Activated naive CD4-positive, alpha-beta T cell treated with Interleukin-2 at 50 U/mL for 16 hours (primary cell): ENCODE measurements at places on chromosomes 5 and 9.

DNA sequence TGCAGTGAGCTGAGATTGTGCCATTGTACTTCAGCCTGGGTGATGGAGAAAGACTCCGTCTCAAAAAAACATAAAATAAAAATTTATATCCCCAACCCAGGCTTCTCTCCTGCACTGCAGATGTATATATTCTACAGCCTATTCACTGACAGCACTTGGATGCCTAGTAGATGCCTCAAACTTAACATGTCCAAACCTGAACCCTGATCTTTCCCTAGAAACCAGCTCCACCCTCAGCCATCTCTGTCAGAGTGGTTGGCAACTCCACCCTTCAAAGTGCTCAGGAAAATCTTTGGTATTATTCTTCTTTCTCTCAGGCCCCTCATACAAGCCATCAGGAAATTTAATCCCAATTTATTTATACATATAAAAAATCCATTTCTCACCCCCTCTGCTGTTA lies 36.9 kb upstream of the TXN start:
- DNase-seq: no peak

DNA sequence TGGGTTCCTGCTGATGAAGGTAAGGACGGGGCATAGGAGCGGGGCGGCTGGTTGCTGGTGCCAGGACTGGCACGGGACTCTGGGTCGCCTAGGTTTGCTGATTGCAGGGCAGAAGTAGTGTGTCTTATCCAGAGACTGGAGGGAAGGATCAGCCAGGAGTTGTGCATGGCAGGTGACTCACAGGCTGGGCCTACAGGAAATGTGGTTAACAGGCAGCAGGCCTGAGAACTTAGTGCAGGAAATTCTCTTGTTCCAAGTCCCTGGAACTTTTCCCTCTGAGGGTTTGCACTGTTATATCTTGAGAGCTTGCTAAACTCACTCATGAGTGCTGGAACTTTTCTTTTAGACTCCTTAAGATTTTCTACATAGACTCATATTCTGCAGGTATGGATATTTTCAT lies 95.1 kb downstream of the ANXA2R start:
- no peak for DNase-seq

DNA sequence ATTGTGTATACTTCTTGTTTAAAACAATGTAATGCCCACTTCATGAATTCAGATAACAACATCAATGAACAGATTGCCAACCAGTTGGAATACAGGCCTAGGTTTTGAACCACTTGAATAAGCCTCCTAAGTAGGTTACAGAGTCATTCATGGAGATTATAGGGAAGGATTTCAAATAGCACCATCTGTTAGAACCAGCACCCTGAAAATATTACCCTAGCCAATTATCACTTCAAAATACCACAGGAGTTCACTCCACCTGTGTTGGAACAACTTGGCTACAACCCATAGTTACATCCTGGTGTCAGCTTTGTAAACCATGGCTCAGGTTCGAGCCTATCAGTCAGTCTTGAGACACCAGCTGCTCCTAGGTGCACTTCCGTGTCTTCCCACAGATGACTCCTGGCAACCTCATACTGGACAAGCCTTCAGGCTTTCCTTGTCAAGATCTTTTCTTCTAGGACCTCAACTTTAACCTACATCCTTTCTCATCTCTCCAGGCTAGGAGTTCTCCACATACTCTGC lies 350.0 kb downstream of the DEPDC1B start:
- DNase-seq: no peak

DNA sequence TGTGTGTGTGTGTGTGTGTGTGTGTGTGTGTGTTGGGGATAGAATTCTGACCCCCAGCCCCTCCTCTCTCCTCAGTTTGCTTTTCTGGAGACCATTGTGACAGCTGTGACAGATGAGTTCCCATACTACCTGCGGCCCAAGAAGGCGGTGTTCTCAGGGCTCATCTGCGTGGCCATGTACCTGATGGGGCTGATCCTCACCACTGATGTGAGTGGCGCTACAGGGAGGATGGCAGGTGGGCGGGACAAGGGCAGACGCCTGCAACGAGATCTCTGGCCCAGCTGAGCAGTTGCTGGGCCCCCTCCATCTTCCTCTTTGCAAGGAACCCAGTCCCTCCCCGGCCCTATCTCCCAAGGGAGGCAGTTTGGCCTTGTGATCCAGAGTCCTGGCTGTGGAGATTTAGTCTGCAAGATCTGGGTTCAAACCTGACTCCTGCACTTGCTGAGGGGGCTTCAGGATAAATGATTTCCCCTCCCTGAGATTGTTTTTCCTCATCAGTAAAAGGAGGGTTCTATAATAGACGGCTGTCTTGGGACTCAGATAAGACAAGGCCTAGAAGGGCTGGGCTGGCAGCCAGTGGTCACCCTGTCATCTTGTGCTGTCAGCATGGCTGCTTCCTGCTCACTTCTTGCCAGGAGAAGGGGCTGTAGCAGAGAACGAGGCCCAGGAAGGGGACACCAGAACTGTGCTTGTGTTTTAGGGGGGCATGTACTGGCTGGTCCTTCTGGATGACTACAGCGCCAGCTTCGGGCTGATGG lies 14.1 kb downstream of the SLC6A7 start:
- DNase-seq: no peak

- DNase-seq: no peak
Observed at GRCh38 chr9:130254747-130255630, 10.6 kb upstream of the HMCN2 start.

GRCh38 chr9:134959126-134959970 lies 41.6 kb upstream of the FCN1 start:
- DNase-seq: no peak

- no peak for DNase-seq
Observed at GRCh38 chr9:123343443-123344191, 12.4 kb upstream of the CRB2 start.

DNA sequence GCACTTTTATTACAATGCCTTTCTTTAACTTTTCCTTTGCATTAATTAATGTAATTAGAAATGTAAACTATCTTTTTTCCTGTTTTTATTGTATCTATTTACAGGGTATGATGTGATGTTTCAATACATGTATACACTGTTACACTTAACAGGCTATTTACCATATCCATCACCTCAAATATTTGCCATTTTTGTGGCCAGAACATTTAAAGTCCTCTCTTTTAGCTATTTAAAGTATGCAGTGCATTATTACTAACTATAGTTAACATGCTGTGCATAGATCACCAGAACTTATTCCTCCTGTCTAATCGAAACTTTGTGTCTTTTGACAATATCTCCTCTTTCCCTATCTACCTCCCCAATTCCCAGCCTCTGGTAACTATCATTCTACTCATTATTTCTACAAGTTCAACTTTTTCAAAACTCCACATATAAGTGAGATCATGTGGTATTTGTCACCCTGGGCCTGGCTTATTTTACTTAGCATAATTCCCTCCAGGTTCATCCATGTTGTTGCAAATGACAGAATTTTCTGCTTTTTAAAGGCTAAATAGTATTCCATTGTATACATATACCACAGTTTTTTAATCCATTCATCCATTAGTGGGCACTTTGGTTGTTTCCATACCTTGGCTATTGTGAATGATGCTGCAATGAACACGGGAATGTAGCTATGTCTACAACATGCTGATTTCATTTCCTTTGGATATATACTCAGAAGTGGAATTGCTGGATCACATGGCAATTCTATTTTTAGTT lies 32.8 kb downstream of the OR2K2 start:
- no peak for DNase-seq

DNA sequence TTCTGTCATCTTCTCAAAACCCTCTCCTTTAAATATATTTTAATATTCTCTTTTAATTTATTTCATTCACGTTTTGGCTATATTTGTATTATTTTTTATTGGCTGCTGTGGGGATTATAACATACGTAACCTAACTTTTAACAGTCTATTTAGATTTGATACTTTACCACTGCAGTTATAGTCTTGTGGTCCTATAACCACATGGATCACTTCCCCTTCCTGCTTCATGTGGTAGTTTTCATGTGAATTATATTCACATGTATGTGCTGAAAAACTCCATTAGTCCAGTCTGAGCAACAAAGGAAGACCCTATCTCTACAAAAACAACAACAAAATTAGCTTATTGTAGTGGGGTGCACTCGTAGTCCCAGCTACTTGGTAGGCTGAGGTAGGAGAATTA lies 34.3 kb downstream of the CENPP start:
- no peak for DNase-seq

GRCh38 chr9:105959531-105959930 lies 265.2 kb downstream of the TMEM38B start:
- DNase-seq: no peak

GRCh38 chr5:65925601-65926275 lies 637 bp upstream of the ERBIN start:
- DNase-seq: peak; percentile 77

GRCh38 chr9:731474-731873 lies 110.0 kb upstream of the DMRT1 start:
- no peak for DNase-seq

GRCh38 chr5:72441862-72442540 lies 65.2 kb downstream of the ZNF366 start:
- no peak for DNase-seq

DNA sequence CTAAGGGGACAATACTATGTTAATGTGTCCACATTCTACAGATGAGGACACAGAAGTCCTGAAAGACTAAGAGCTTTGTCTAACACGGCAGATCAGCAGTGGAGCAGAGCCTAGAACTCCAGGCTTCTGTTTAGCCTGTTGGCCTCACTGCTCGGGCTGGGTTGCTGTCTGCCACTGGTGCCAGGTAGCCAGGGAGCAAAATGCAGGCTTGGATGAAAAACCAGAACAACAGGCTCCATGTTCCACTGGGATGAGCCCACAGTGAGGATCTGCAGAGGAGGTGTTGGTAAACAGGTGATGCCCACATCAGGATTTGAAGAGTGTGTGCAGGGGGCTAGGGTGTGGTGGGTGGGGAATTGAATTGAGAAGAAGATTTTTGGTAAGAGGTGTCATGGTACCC lies 114.0 kb upstream of the TBC1D2 start:
- no peak for DNase-seq

DNA sequence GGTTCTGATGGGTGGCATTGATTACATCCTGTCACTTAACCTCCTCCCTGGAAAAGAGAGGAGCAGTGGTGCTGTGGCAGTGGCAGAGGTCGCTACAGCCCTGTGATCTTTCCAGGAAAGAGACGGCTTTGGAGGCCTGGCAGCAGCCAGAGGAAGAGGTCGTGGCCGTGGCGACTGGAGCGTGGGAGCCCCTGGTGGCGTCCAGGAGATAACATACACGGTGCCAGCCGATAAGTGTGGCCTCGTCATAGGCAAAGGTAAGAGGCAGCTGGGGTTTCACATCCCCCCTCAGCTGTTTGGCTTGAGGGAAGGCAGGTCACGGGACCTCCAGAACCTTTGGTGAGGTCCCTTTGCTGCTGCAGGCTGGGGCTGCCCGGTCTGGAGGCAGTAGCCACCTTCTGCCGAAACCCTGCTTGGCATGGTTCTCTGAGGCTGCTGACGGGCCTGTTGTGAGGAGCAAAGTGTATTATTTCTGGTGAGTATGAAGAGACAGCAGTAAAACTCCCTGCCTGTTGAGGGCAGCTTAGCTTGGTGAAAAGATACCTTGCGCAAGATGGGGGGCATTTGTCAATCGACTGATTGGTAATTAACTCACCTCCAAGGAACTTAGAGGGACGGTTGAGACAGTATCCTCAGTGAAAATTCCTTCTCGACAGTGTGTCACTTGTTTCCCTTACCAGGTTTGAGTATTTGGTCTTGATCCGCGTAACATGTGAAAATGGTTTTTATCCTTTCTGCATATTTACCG lies 38.0 kb upstream of the PRDM12 start:
- no peak for DNase-seq

- DNase-seq: no peak
Observed at GRCh38 chr5:131991593-131992324, 19.7 kb downstream of the ACSL6 start.

- no peak for DNase-seq
Observed at GRCh38 chr9:93667006-93667405, 90.6 kb downstream of the PHF2 start.

- DNase-seq: peak; percentile 57
Observed at GRCh38 chr9:93302586-93303257, 118.8 kb downstream of the WNK2 start.

GRCh38 chr5:61632064-61632463 lies 300.0 kb downstream of the ZSWIM6 start:
- DNase-seq: no peak

- DNase-seq: no peak
Observed at GRCh38 chr9:7970681-7971330, 171.2 kb upstream of the DMAC1 start.

- no peak for DNase-seq
Observed at GRCh38 chr9:4742246-4742645, 1.2 kb upstream of the AK3 start.

DNA sequence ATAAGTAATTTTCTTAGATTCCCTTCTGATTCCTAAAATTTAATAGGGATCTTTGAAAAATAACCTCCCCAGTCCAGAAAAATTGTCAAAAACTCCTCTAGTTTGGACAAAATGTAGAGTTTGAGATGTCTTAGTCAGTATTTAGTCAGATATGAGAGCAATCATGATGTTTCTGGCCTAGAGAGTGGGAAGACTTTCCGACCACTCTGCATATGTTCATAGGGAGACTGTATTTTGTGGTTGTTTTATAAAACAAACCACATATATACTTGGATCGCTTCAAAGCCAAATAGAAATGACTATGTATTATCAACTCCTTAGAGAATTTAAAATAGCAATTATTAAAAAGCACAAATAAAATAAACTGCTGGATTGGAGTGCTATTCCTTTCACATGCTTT lies 15.8 kb downstream of the ZFAND5 start:
- no peak for DNase-seq

GRCh38 chr5:54049144-54049543 lies 261.2 kb downstream of the ARL15 start:
- DNase-seq: no peak

- no peak for DNase-seq
Observed at GRCh38 chr9:136062657-136063439, 32.2 kb downstream of the NACC2 start.

DNA sequence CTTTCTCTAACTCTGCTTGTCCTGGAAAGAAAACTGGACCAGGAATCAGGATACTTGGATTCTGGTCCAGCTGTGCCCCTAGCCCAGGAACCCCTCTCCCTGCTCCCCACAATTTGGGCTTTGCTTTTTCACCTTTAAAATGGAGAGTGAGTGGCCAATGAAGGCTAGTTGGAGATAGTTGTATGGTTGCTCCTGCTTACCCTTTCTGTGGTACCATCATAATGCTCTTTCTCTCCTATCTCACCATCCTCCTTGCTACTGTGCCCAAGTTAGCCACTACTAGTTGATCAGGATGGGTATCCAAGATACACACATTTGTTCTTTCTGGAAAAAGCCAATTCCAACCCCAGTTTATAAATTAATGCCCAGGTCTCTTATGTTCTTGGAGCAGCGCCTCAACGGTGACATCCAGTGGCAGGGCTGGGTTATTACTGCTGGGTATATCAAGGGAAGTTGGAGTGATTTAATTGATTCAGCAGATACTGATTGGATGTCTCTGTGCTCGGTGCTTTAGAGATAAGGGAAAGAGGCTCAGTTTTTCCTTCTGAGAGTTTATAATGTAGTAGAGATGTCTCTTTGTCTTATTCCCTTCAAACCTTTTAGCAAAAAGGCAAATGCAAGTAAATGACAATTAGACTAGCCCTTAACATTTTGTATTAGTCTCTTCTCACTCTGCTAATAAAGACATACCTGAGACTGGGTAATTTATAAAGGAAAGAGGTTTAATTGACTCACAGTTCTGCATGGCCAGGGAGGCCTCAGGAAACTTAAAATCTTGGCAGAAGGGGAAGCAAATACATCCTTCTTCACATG lies 38.5 kb downstream of the FAXDC2 start:
- peak; percentile 64 for DNase-seq
